ENCODE measurements at places on chromosomes 16 and 17. TPM values are rescaled to one million over a fixed set of nuclear protein-coding genes. Genes with fewer than 3 reads are reported as not detected.

DNA sequence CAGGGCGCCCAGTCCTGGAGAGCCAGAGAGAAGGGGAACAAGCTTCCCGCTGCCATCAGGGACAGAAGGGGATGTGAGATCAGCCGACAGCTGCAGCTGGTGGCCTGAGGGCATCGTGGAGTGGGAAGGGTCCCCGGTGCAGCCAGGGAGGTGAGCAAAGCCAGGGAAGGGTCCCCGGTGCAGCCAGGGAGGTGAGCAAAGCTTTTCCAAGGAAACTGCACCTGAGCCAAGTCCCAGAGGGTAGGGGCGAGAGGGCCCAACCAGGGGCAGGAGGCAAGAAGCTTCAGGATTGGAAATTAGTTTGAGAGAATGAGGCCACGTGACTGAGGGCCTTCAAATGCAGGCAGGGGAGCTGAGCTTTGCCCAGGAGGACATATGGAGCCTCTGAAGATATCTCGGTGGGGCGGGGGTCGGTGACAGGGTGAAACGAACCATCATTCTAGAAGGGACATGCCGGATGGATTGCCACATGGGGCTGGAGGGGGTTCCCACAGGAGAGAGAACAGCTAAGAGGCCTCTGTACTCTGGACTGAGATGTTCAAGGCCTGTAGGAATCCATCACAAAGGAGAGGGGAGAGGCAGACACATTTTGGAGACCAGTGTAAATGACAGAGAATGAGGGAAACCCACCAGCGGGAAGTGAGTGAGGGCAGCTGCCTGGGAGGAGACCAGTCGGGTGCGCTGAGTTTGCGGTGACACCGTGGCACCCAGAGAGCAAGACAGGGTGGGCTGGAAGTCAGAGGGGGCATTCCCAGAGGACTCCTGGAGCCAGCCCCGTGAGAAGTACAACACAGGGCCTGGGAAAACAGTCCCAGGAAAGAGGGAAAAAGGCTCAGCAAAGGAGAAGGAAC is 31.4 kb upstream of the RPH3AL start:
- no peak for DNase-seq

Gene CACNB1
- total RNA-seq, result 24.0 TPM

DNA sequence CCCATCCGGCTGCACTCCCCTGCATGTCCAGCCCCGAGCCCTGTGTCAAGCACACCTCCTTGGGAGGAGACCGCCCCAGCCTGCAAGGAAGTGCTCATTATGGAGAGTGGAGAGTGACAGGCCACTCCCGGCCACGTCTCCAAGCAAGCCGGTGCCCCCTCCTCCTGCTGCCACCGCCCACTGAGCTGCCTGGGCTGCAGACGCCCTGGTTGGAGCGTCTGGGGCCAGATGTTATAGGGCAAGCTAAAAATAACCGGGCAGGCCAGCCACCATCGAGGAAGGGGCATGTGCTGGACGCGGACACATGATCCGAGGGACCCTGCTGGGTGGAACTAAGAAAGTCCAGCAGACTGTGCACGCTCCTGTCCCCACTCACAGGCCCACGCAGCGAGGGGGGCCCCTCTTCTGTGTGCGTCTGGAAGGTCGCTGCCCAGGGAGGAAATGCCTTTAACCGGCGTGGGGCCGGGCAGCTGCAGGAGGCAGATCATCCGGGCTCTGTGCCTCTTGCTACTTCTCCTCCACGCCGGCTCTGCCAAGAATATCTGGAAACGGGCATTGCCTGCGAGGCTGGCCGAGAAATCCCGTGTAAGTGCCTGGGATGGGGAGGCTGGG is at the start of gene WFDC1:
Gene WFDC1, plus strand, starts transcription at position 348 of the 612 bp plus-strand sequence. Its CDS starts 94 bp downstream, at position 442.
- no peak for DNase-seq

GRCh38 chr16:79716645-79717332 is 116.3 kb upstream of the MAF start:
- no peak for DNase-seq

GRCh38 chr16:49635009-49635350 is 220.9 kb downstream of the ZNF423 start:
- DNase-seq, result no peak

Gene PRAC2
- not detected for total RNA-seq

DNA sequence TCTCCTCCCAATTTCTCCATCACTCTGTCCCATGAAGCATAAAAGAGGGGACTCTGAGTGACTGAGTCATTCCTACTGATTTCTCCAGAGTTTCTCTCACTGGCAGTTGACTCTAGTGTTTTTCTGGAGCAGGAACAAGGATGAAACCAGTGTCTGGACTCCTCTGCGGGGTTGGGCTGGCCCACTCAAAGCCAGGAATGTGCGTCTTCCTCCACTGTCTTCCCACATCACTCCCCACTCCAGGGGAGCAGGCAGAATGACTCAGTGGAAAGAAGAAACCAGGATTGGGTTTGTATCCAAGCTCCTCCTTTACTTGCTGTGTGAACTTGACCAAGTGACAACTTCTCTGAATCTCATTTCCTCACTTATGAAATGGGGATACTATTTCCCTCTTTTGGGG is 497.5 kb upstream of the SALL1 start:
- DNase-seq, result no peak

DNA sequence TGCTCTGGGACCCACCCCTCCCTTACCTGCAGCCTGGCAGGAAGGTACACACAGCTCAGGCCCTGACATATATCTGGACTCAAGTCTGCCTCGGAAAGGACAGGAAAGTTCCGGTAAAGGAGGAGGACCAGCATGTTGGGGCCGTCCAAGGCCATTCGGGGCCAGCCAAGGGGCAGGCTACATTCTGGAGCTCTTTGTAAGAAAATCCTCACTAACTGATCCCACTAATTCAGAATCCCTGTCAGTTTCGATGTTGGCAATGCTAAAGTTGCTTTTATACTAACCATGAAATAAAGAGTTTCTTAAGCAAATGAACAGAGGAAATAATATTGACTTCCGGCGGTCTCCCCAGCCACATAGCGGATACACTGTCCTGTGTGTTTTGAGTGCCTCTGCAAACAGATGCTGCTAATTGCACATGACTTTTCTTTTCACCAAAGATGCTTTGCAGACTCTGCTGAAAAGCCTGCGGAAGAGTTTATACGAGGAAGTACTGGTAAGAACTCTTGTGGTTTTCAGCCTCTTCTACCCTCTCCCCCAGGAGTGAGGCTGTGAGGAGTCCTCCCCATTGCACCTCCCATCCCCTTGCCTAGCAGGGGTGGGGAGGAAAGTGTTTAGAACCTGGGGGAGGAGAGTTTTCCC is 54.8 kb downstream of the PLXDC1 start:
- DNase-seq, result peak; percentile 72

DNA sequence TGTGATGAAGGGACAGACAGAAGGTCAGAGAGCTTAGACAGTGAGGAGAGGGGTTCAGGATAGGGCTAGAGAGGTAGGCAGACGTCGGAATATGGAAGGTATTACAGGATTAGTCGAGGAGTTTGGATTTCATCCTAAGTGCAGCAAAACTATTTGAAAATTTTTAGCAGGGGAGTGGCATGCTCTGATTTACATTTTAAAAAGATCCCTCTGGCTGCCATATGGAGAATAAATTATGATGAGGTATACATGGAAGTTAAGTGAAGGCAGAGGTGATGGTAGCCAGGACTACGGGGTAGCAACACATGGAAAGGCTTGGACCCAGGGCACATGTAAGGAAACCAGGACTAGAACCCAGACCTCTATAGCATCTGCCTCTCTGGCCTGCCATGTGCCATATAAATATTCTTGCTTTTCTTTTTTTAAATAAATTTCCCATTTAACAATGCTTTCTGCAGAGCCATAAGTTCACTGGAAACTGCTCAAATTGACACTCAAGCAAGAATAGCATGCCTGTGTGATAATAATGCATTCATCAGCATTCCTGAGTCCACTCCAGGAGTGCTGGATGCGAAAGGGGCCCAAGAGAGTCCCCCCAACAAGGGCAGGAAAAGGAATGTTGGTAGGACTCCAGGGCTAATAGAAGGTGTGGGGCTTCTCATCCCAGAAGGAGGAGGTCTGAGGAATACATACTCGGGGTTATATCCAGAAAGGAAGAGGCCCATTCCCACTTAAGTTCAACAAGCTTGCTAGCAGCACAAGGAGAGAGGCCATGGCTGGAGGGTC is 78.2 kb downstream of the HLF start:
- no peak for DNase-seq

DNA sequence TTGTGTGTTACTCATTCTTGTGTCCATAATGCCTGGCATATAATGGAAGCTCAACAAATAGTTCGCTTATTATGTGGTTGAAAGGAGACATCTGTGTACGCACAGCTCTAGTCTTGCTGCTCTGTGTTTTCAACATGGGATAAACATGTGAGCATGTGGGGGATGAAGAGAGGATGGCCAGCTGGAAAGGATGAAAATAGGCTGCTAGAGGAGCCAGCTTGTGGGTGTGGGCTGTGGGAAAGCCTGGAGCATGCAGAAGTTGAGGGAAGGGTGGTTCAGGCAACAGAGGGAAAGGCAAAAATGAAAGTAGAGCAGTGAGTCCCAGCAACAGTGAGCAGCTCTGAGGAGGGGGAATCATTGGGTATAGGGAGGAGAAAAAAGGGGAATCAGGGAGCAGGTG is 324.6 kb upstream of the CDH11 start:
- no peak for DNase-seq
